ENCODE measurements at places on chromosomes 11 and 22. TPM values are rescaled to one million over a fixed set of nuclear protein-coding genes. Genes with fewer than 3 reads are reported as not detected.

DNA sequence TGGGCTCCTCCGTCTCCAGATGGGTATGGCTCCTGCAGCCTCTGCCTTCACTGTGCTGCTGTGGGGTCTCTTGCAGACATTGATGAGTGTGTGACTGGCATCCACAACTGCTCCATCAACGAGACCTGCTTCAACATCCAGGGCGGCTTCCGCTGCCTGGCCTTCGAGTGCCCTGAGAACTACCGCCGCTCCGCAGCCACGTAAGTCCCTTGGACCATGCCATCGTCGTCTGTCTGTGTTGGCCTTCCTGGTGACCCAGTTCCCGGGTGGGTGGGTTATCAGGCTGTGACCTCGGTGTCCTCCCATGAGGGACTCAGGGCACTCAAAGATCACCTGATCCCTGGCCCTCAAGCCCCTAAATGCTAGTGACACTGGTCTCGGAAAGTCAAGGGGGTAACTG is 47.7 kb downstream of the FBLN1 start:
- no peak overlapping the region for H3K27ac ChIP-seq
- H3K4me3 ChIP-seq, result no peak overlapping the region
- H3K4me1 ChIP-seq, result no peaks in the 10 kb centered on the region
- H3K27me3 ChIP-seq, result no peaks in the 10 kb centered on the region
- no peaks in the 10 kb centered on the region for H3K36me3 ChIP-seq

DNA sequence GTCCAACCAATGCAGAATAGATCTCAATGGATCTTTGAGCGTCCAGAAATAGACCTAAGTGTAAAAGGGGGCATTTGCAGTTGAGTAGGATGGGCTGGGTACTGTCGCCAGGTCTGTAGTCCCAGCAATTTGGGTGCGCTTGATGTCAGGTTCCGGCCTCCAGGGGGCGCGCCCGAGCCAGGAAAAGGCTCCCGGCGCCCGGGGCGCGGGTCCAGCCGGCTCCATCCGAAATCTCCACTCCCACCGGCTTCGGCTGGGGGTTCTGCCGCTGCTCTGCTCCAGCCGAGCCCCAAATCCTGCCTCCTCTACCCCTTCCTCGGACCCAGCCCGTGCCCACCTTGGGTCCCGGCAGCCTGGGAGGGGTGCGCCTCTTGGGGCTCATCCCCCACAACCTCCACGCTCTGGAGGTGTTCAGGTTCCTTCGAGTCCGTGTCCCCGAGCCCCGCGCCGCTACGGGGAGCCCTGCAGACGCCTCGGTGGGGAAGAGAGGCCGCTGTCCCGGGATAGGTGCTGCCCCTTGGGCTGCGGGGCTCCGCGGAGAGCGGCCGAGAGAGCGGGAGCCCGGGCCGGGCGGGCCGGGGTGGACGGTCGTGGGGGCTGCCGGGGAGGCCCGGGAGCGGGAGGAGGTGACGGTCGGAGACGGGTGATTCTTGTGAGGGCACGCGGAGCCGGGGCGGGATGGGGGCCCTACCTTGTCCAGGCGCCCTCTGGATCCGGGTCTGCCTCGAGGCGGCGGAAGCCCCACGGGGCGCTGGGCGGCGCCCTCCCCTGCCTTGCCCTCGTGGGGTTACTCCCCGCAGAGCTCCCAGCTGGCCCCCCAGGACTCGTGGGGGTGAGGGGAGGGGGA is 13.0 kb upstream of the CYB5R3 start:
- H3K27ac ChIP-seq, result peak overlapping the region; percentile 61
- DNase-seq, result no peak
- no peaks in the 10 kb centered on the region for H3K27me3 ChIP-seq
- H3K36me3 ChIP-seq, result no peaks in the 10 kb centered on the region
- H3K4me1 ChIP-seq, result peaks cover 33% of the 10 kb centered on the region

DNA sequence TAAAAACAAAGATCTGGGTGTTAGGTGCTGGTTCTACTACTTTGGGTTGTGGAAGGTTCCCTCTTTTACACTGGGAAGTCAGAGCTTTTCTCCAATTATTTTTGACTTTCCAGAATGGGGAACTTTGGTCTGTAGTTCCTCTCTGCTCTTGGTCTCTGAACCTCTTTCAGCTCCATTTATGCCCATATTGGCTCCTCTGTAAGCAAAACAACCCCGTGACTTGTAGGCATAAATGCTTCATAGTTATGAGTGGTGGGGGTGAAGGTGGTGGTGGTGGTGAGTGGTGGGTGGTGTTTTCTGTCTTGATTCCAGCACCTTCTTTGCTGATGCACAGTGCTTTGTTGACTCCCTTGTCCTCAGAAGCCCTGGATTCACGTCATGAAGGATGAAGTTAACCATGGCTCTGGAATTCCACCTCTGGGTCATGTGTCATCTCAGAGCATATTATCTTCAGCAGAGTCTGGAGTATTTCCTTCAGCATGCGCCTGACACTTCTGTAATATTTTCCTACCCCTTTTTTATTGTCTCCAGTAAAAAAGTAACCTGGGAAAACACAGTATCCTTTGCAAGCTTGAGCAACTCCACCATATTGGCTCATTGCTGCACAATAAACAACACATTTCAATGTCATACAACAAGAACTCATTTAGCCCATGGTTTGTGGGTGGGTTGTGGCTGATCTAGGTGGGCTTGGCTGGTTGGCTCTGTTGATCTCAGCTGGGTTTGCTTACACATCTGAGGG is 24.1 kb upstream of the GRK3 start:
- H3K27me3 ChIP-seq, result no peaks in the 10 kb centered on the region
- H3K4me3 ChIP-seq, result no peak overlapping the region
- no peak for DNase-seq
- no peak overlapping the region for H3K27ac ChIP-seq

GRCh38 chr11:129115652-129116586 is 76.2 kb downstream of the ARHGAP32 start:
- H3K27ac ChIP-seq, result no peak overlapping the region
- no peak for DNase-seq
- no peaks in the 10 kb centered on the region for H3K4me1 ChIP-seq
- no peak overlapping the region for H3K4me3 ChIP-seq

GRCh38 chr11:86861810-86862209 is 61.5 kb downstream of the PRSS23 start:
- no peaks in the 10 kb centered on the region for H3K27me3 ChIP-seq
- no peaks in the 10 kb centered on the region for H3K36me3 ChIP-seq
- DNase-seq, result no peak
- no peaks in the 10 kb centered on the region for H3K4me1 ChIP-seq

- H3K4me3 ChIP-seq, result no peak overlapping the region
- no peaks in the 10 kb centered on the region for H3K36me3 ChIP-seq
- no peaks in the 10 kb centered on the region for H3K27me3 ChIP-seq
- H3K27ac ChIP-seq, result no peak overlapping the region
- DNase-seq, result no peak
Observed at GRCh38 chr11:91421641-91422040, 803.0 kb upstream of the FAT3 start.

DNA sequence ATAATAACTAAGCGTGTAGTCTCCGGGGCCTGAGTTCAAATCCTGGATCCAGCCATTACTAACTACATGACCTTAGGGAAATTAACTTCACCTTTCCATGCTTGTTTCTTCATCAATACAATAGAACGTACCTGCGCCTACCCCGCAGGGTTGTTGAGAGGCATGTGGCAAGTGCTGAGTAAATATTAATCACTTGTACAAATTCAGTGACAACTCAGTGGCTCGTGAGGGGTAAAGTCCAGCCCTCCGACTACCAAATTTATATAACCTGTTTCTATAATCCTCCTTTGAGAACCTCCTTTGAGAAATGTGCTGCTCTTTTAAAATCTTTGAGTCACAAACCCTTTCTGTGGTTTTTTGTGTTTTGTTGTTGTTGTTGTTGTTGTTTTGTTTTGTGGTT is 49.8 kb downstream of the FEZ1 start:
- H3K4me1 ChIP-seq, result no peaks in the 10 kb centered on the region
- H3K27ac ChIP-seq, result no peak overlapping the region
- no peaks in the 10 kb centered on the region for H3K27me3 ChIP-seq
- no peak overlapping the region for H3K4me3 ChIP-seq

GRCh38 chr11:91023731-91024130 is 800.9 kb upstream of the CHORDC1 start:
- H3K27ac ChIP-seq, result no peak overlapping the region
- H3K36me3 ChIP-seq, result no peaks in the 10 kb centered on the region
- H3K4me1 ChIP-seq, result no peaks in the 10 kb centered on the region
- DNase-seq, result no peak

DNA sequence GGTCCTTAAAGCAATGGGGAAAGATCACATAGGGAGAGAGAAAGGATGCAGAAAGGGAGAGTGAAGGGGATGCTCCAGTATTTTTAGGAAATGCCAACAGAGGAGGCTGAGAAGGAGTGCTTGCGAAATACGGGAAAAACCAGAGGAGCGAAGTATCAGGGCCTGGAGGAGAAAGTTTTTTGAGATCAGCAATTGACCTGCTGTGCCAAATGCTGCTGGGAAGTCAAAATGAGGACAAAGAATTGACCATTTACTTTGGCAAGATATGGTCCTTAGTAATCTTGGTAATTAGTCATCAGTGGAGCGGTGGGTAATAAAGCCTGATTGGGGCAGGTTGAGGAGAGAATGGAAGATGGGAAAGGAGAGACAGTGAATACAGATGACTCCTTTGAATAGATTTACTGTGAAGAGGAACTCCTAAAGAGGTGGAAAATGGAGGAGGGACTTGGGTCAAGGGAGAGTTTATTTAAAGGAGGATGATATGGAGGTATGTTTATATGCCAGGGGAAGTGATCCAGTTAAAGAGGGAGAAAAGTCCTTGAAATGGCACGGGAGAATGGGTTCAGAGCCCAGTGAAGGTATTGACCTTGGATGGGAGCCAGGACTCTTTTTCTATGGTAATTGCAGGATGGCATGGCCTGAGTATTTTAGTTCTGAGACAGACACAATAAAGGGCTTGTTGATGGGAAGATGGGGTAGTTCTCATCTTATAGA is 111.5 kb downstream of the PKNOX2 start:
- no peak overlapping the region for H3K27ac ChIP-seq
- H3K27me3 ChIP-seq, result peaks cover 6% of the 10 kb centered on the region
- H3K36me3 ChIP-seq, result no peaks in the 10 kb centered on the region
- no peak for DNase-seq

GRCh38 chr11:117366248-117366647 is 38.6 kb downstream of the CEP164 start:
- peaks cover 6% of the 10 kb centered on the region for H3K36me3 ChIP-seq
- no peak overlapping the region for H3K27ac ChIP-seq
- no peak overlapping the region for H3K4me3 ChIP-seq

- no peak overlapping the region for H3K4me3 ChIP-seq
- no peak for DNase-seq
- no peaks in the 10 kb centered on the region for H3K27me3 ChIP-seq
- H3K4me1 ChIP-seq, result 0 out of 2 replicates have a peak, but pooled peaks cover 6% of the 10 kb centered on the region
Observed at GRCh38 chr11:75858613-75859012, 43.6 kb downstream of the UVRAG start.

DNA sequence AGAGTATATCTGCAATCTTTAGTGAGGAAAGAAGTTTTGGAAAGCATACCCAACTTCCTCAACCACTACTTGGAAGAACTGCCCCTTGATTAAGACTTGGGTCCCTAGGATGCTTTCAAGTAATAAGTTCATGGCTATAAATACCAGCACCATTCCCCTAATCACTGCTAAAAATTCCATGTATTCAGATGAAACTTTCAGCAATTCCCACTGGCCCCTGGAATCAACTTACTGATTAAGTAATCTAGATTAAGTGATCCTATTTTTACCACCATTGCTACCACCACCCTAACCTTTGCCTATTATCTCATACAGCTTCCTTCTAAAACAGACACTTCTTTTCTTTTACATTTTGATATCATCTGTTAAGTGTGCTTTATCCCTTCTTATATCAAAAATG is 10.5 kb downstream of the PICALM start:
- no peak overlapping the region for H3K4me3 ChIP-seq
- H3K27me3 ChIP-seq, result no peaks in the 10 kb centered on the region
- H3K27ac ChIP-seq, result no peak overlapping the region
- 0 out of 2 replicates have a peak, but pooled peaks cover 8% of the 10 kb centered on the region for H3K4me1 ChIP-seq

- H3K36me3 ChIP-seq, result no peaks in the 10 kb centered on the region
- H3K4me1 ChIP-seq, result no peaks in the 10 kb centered on the region
- DNase-seq, result peak; percentile 59
Observed at GRCh38 chr22:42780070-42780540, 59.4 kb upstream of the A4GALT start.

DNA sequence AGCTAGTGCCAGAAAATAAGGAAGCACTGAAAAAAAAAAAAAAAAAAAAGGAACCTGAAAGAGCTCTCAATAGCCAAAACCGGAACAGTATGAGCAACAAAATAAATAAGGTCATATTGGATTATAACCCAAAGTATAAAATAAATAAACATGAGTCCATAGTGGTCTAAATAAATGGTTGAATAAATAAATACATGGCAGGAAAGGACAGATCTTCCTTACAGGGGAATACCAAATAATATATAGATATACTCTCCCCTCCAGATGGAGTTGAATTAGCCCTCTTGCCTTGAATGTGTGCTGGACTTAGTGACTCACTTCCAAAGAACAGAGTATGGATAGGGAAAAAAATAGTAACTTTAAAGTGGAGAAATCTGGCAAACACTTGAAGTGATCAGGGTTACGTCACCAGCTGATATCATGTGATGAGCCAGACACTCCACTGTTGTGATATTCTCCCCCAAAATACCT is 14.3 kb upstream of the ARRB1 start:
- H3K27me3 ChIP-seq, result no peaks in the 10 kb centered on the region
- no peak for DNase-seq
- H3K36me3 ChIP-seq, result no peaks in the 10 kb centered on the region
- H3K27ac ChIP-seq, result no peak overlapping the region

TTLL8 gene
- polyA plus RNA-seq, result not detected

STK33 gene
- polyA plus RNA-seq, result 23.3 TPM

MMP13 gene
- polyA plus RNA-seq, result not detected

MYBPC3 gene
- polyA plus RNA-seq, result not detected
